Stimulated activated CD8-positive, alpha-beta memory T cell treated with anti-CD3 and anti-CD28 coated beads, Interleukin-4, amount 100 ng/mL, for 1 hour (primary cell): ENCODE measurements at places on chromosomes 6 and 20.

DNA sequence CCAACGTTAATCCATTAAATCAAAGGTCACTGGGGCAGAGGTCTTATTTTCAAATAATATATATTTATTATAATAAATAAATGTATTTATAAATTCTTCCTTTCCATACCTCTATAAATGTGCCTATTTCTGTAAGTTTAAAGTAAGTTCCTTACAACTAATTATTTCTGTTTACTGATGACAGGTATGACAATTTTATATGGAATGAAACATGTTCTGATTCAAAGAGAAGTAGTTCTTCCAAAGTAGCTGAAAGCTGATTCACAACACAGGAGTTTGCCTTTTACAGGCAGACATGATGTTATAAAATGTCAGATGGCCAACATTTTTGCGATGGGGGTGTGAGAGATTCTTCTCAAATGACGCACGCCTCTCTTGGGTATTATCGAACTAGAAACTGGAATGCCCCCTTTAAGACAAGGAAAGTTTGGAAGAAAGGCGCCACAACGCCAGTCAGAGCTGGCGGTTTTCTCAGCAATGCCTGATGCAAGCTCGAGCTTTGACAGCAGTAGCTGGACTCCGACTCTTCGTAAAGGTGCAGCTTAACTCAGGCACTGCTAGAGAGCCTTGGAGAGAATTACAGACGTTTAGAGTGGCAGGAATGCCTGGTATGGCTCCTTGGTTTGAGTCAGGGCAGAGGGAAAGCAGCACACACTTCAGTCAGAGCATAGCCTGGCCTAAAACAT is 92.1 kb downstream of the FOXC1 start:
- no peak for DNase-seq

- DNase-seq: no peak
Measured at GRCh38 chr20:11193241-11193640, 519.4 kb upstream of the JAG1 start.

- no peak for DNase-seq
Measured at GRCh38 chr6:35248300-35248699, 11.2 kb upstream of the ZNF76 start.

GRCh38 chr6:45877970-45878590 is 137.6 kb downstream of the CLIC5 start:
- no peak for DNase-seq

DNA sequence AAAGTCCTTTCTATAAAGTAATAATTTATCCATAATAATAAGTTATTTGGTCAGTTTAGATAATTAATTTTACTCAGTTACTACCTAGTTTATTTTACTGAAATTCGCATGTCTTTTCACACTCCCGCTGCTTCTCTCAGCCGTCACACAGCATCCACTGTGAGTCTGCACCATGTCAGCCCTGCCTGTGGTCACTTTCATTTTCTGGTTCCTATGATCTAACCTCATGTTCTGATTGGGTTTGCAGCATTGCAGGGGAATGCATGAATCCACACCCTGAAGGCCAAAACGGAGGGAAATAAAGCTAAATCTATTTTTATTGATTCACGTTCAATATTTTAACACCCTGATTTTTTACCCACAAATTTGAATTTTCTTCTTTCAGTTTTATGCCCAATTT is 47.4 kb downstream of the PDE10A start:
- DNase-seq: no peak

DNA sequence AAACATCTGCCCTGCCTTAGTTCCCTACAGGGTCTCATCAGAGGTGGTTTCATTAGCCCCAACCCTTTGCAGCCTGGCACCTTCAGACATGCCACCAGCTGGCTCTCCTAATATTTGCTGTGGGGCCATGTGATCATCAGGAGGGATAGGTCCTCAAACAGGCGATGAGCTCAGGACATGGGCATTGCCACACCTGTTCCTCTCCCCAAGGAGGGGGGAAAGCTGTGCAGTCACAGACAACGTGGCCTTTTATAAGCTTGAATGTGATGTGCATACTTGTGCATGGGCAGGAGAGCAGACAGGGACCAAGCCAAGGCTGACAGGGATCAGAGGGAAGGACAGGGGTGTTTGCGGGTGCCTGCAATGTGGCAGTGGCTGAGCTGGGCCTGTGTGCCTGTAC is 78.8 kb upstream of the ZNFX1 start:
- DNase-seq: no peak

- no peak for DNase-seq
Measured at GRCh38 chr6:157648561-157648960, 174.5 kb upstream of the SNX9 start.

GRCh38 chr6:23307516-23307915 is 738.1 kb downstream of the HDGFL1 start:
- no peak for DNase-seq

GRCh38 chr20:62978561-62978943 is 26.0 kb downstream of the SLC17A9 start:
- DNase-seq: no peak

- no peak for DNase-seq
Measured at GRCh38 chr20:54557806-54558590, 82.6 kb downstream of the DOK5 start.

DNA sequence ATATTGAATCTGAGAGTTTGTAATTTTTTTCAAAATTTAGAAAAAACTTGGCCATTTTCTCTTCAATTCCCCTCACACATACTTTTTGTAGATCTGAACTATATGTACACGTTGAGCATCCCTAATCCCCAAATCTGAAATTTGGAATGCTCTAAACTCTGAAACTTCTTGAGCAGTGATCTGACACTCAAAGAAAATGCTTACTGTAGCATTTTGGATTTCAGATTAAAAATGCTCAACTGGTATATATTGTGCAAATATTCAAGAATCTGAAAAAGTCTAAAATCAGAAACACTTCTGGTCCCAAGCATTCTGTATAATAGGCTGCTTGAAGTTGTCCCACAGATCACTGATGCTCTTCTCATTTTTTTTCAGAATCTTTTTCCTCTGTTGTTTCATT is 78.8 kb upstream of the ZBTB24 start:
- no peak for DNase-seq
